Jurkat, Clone E6-1 (cell line): ENCODE measurements at places on chromosomes 6 and 20.

DNA sequence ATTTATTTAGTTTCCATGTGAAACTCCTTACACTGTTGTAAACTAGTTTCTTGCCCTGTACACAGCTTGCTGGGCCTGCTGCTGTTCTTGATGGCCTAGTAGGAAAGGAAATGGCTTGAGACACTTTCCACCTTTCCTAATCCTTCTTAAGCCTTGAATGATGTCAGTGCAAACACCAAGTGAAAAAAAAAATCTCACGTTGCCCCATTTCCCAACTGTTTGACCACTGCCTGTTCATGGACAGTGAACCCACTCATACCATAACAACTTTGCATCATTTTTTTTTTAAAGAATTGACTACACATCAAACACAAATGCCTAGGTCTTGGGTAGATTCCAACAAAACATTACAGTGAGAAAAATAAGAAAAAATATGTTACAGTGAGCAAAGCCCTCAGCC lies 653.6 kb upstream of the FLRT3 start:
- DNase-seq = no peak

- no peak for DNase-seq
These were observed 4.4 kb downstream of the ANKRD60 start for GRCh38 chr20:58224097-58224496.

- peak; percentile 27 for DNase-seq
These were observed 172.4 kb downstream of the DTNBP1 start for GRCh38 chr6:15490242-15491100.

DNA sequence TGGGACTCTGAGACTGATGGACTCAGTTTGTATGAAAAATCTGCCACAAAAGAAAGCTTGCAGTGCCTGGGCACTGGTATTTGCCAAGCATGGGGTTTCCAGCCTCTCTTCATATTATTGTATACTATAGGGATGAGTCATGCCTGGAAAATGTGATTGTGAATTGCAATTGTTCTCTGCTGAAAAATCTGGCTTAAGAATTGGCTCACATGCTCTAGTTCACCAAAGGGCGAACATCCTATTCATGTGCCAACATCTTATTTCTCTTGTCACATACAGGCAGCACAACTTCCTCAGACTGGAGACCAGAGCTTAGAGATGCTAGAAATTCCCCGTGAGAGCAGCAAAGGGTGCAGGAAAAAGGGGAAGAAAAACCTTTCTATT lies 103.6 kb upstream of the KCNK16 start:
- DNase-seq = no peak

DNA sequence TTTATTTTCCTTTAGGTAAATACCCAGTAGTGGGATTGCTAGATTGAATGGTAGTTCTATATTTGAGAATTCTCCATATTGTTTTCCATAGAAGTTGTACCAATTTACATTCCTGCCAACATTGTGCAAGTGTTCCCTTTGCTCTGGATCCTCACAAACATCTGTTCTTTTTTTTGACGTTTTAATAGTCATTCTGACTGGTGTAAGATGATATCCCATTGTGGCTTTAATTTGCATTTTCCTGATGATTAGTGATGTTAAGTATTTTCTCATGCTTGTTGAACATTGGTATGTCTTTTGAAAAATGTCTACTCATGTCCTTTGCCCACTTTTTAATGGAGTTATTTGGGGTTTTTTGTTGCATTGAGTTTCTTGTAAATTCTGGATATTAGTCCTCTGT lies 85.6 kb downstream of the UBE3D start:
- DNase-seq = no peak

GRCh38 chr20:35238735-35239134 lies 12.2 kb downstream of the MMP24 start:
- DNase-seq = no peak

GRCh38 chr6:131001111-131001736 lies 61.8 kb downstream of the EPB41L2 start:
- no peak for DNase-seq

- no peak for DNase-seq
These were observed 128.0 kb upstream of the MLN start for GRCh38 chr6:33931799-33932198.

DNA sequence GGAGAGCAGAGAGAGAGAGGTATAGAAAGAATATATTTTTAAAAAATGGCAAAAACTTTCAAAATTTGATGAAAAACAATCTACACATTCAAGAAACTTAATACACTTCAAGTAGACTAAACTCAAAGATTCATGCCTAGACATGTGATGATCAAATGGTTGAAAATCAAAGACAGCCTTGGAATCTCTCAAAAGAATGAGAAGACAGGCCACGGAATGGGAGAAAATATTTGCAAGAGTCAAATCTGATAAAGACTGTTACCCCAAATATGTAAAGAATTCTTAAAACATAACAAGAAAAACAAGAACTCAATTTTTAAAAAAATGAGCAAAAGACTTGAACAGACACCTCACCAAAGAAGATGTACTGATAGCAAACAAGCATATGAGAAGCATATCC lies 49.7 kb downstream of the THEMIS start:
- no peak for DNase-seq

- peak; percentile 5 for DNase-seq
These were observed 36.0 kb downstream of the DNAH8 start for GRCh38 chr6:38750968-38751615.

GRCh38 chr20:49914310-49915117 lies 815 bp downstream of the SPATA2 start:
- DNase-seq = no peak

DNA sequence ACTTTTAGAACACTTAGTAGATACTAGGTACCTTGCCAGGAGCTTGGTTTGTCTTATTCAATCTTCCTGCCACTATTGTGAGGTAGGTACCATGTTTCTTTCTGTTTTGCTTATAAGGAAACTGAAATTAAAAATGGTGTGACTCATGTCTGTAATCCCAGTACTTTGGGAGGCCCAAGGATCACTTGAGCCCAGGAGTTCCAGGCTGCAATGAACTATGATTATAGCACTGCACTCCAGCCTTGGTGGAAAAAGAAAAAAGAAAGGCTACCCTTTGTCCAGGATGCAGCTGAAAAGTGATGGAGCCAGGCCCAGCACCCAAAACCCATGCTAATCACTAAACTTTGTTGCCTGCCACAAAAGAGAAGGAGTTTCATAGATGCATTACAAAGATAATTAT lies 34.1 kb upstream of the LAMA4 start:
- no peak for DNase-seq

DNA sequence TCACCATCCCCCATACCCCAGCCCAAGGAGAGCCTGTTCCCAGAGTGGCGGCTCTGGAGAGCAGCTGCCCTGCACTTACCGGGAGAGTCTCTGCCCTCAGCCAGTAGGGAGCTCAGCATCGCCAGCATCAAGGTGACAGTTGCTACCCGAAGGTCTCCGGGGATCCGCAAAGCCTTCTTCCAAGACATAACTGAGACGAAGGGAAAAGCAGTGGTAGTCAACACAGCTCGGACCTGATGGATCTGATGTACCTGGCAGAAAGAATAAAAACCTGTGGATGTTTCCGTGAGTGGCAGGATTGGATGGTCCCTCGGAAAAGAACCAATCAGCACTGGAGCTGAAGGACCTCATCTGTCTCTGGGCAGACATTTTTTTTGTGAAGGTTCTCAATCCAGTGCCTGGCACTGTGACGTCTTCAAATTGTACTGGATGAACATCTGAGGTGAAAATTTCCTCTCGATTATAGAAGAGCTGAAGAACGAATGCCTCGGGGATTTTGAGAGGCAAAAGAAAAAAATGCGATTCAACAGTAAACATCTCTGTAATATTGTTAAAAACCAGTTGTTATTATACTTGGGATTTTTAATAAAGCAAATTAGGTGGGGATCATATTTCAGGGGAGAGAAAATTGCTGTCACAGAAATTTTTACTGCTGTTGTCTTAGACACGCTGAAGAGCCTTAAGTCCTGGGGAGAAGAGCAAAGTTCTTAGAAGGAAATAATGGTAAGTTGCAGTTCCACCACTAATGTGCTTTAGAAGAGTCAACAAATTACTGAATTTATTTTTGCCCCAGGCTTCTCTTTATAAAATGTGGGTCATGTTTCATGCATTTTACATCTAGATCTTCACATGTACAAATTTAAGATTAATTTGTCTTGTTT lies at the start of gene HLA-DQB1:
TSS of gene HLA-DQB1 (minus strand) at position 238 of the 881 bp plus-strand sequence. CDS start at position 188, 50 bp downstream.
- peak; percentile 50 for DNase-seq

- DNase-seq = no peak
These were observed 9.4 kb upstream of the PHF20 start for GRCh38 chr20:35762461-35762860.

DNA sequence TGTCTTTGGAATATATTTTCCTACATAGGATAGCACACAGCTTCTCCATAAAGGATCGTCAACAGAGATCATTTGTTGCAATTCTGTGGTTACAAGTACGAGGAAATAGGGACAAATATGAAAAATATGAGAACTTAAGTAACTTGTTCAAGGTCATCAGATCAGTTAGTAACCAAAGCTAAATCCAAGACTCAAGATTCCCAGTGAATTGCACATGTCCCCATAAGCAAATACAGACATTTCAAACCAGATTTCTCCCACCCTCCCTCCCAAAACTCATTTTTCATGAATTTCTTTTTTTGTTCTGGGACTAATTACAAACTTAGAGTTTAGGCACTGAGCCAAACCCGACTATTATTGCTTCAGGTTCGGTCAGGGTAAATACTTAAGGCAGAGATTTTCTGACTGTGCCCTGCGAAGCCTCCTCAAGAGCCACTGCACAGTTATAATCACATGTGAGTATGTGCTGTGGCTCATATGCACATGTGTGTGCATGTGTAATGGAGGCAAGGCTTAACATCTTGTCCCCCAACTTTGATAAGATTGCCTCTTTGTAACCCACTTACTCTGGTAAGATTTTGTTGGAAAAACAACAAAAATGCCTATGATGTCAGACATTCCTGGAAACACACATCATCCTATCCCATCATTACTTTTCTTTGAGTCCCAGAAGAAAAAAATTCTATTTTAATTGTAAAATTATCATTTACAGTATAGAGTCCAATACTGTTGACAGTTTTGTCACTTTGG lies 216.2 kb downstream of the CD83 start:
- no peak for DNase-seq

DNA sequence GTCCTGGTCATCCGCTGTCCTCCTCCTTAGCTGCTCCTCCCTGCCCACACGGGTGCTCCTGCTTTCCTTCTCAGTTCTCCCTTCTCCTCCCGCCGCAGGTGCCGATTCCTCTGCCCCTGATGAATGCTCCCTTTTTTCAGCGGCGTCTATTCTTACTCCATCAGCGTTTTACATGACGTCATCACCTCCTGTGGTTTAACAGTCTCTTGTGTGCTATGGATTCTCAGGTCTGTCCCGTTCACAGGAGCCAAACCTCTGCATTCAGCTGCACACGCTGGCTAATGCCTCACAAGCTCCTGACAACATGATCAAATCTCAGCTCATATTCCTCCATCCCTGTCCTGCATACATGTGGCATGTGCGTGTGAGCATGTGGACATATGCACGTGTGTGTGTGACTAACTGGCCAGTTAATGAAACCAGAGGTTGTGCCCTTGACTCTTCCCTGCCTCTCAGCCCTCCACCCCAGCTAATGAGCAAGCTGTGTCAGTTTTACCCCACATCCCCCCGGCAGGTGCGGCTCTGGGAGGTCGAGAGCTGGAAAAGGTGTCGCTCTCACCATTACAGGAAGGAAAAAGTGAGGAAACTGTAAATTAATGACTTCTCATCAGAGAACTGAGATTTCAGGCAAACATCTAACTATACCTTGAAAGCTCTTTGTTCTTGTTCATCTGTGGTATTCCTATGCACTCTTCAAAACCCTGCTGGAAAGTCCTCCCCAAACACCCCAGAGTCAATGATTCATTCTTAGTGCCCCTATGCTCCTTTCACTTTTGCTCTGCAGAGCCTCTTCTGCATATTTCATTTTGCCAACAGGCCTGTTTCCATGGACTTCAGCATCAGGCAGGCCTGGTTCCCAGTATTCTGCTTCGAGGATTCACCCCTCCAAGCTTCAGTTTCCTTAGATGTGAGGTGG lies 163.1 kb downstream of the TTLL2 start:
- no peak for DNase-seq

GRCh38 chr6:82080767-82081166 lies 166.8 kb downstream of the IBTK start:
- no peak for DNase-seq

- no peak for DNase-seq
These were observed 65.1 kb upstream of the STX16 start for GRCh38 chr20:58585753-58586540.

- DNase-seq = no peak
These were observed 16.2 kb downstream of the FRS3 start for GRCh38 chr6:41763470-41763869.

GRCh38 chr6:37041521-37041920 lies 36.1 kb downstream of the FGD2 start:
- DNase-seq = no peak

DNA sequence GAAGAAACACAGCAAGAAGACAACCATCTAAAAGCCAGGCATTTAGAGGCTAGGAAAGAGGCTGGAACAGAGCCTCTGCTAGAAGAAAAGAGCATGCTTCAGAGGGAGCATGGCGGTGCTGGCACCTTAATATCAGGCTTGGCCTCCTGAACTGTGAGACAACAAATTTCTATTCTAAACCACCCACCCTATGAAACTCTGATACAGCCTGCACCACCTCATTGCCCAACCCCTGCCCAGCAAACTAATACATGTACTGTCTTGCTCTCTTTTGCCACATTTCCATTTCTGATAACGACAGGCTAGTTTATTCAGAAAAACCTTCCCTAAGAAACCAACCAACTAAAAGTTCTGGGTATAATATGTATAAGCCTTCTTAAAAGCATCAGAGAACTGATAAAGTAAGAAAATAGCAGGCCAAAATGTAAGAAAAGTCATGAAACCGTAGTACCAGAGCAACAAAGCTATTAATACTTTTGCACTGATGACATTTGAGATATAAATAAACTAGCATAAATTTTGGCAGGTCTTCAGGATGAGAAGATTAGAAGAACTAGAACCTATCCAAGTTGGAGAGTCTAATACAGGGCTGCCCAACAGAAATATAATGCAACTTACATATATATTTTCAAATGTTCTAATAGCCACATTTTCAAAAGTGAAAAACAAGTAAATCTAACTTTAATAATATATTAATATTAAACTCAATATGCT lies 184.7 kb upstream of the HSF2 start:
- DNase-seq = no peak

DNA sequence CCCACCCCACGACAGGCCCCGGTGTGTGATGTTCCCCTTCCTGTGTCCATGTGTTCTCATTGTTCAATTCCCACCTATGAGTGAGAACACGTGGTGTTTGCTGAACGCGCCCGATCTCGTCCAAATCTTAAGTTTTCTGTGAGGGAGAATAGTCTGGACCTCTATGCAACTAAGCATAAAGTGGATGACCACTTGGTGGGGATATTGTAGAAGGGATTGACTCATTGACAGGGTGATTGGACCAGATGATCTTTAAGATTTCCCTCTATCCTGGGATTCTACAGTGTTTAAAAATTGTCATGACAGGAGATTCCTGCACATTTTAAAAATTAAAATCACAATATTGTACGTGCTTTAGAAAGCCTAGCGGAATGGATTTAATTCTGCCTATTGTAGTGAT lies 141.3 kb downstream of the TRMT11 start:
- DNase-seq = no peak
